ENCODE measurements at places on chromosomes 3 and 15.

- no peak for DNase-seq
Measured at GRCh38 chr15:81000144-81000623, 539 bp upstream of the TLNRD1 start.

DNA sequence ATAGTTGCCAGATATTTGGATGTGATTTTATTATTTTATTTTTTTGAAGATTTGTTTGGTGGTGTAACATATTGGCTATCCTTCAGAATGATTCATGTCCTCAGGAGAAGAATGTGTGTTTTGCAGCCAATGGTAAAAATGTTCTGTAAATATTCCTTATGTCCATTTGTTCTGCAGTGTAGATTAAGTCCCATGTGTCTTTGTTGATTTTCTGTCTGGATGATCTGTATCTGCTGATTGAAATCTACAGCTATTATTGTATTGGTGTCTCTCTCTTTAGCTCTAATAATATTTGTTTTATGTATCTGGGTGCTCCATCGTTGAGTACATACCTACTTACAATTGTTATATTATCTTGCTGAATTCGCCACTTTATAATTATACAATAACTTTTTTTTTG lies 1641.7 kb downstream of the OTOL1 start:
- no peak for DNase-seq

- DNase-seq, result no peak
Measured at GRCh38 chr3:165463531-165463930, 267.3 kb upstream of the SLITRK3 start.

GRCh38 chr15:32943711-32944110 lies 225.9 kb downstream of the GREM1 start:
- no peak for DNase-seq

DNA sequence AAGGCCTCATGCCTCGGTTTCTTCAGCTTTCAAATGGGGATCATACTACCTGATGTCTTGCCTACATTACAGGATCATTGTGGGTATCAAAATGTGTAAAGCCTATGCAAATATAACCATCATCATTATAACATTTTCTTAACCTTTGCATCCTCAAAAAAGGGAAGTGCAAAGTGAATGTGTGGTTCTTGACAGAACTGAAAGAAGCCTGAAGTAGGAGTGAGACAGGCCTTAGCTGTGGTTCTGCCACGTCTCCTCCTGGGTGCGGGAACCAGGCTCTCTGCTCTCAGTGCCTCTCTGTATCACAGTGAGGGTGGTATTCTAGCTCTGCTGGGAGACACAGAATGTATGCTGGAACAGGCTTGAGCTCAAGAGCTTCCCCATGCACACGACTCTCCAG lies 316.9 kb upstream of the ICE2 start:
- DNase-seq, result no peak

- no peak for DNase-seq
Measured at GRCh38 chr3:15451216-15452113, 24.1 kb downstream of the EAF1 start.

GRCh38 chr15:88035381-88035780 lies 221.2 kb downstream of the NTRK3 start:
- DNase-seq, result no peak

DNA sequence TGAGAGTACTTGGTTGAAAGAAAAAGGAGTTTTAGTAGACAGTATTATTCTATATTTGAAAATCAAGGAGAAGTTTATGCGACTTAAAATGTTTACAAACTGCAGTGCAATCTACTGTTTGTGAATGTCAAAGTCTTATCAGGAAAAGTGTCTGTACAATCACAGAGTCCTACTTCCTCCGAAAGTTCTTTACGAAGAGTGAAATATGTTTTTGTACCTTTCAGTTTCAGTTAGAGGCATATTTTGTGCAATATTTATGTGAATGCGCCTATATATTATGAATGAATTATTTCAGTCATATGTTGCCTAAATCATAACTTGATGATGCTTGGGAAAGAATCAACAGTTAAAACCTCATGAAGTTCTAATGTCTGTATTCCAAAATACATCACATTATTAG lies 31.5 kb downstream of the NGRN start:
- DNase-seq, result no peak

- DNase-seq, result no peak
Measured at GRCh38 chr3:149955449-149955848, 15.2 kb downstream of the PFN2 start.

- DNase-seq, result no peak
Measured at GRCh38 chr3:106619-107018, 89.9 kb upstream of the CHL1 start.
